Tibial nerve (tissue), 4 donors: ENCODE measurements at places on chromosomes 1 and 21. TPM values are rescaled to one million over a fixed set of nuclear protein-coding genes. Genes with fewer than 3 reads are reported as not detected.
A peak's percentile ranks its signal among the peaks of the same experiment; 100 is the strongest.

Gene AADACL4
- not detected for total RNA-seq

Gene SELENBP1
- total RNA-seq = 65.7 TPM

- DNase-seq = no peak
Observed at GRCh38 chr1:161241682-161242081, 3.7 kb upstream of the NR1I3 start.

GRCh38 chr1:54253480-54253879 is 53.5 kb downstream of the MRPL37 start:
- peak; percentile 77 for DNase-seq

DNA sequence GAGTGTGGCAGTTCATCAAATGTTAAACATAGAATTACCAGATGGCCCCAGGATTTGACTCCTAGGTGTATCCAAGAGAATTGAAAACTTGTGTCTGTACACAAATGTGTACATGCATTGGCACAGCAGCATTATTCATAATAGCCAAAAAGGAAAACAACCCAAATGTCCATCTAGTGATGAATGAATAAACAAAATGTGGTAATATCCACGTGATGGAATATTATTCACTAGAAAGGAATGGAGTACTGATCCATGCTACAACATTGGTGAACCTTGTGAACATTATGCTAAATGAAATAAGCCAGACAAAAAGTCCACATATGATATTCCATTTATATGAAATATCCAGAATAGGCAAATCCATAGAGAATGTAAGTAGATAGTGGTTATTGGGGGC is 77.7 kb downstream of the RAVER2 start:
- DNase-seq = no peak

DNA sequence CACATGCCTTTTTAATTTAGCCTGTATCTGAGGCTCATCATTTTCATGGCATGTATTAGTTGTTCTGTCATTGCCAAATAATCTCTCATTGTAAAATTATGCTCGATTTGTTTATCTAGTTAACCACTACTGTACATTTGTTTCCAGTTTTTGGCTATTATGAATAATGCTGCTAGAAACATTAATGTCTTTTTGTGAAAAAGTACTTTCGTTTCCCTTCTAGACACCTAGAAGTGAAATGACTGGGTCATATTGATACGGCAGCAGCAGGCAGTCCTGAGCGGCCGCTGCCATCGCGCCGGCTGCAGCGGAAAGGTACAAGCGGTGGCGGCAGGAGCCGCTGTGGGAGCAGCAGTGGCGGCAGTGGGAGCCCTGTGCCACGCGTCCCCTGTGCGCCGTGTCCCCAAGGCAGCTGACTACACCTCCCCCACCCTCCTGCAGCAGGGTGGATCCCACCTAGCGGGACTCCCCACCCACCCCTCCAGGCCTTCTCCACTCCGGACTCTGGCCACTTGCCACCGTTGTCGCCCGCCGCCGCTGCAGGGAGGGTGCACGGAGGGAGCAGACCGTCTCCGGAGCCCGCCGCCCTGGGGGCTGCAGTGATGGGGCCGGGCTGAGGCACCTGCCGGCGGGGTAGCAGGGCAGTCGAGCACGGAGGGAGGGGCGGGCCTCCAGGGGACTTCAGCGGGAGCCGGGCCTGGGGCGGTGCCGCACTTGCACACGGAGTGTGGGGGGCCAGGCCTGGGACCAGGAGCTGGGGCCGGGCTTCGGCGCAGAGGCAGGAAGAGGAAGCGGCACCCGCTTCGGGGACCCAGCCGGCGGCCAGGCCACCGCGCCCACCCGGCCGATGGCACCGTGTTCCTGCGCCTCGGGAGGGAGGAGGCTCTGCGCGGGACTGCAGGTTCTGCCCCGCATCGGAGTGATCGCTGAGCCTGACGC is 66.8 kb upstream of the RGS7 start:
- DNase-seq = no peak

GRCh38 chr1:205858141-205858961 is 8.4 kb upstream of the PM20D1 start:
- no peak for DNase-seq

- no peak for DNase-seq
Observed at GRCh38 chr1:183844806-183845205, 39.9 kb downstream of the RGL1 start.

DNA sequence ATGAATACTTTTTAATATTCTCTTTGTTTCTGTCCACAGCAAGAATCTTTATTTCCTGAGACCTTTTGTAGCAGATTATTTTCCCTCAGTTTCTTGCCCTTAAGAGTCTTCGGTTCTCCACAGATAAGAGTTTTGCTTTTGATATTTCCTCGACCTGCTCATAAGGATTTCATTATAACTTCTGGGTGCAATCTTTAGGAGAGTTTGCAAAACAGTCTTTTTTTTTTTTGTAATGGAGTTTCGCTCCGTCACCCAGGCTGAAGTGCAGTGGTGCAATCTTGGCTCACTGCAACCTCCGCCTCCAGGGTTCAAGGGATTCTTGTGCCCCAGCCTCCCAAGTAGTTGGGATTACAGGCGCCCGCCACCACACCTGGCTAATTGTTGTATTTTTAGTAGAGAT is 10.1 kb upstream of the UBE4B start:
- no peak for DNase-seq

DNA sequence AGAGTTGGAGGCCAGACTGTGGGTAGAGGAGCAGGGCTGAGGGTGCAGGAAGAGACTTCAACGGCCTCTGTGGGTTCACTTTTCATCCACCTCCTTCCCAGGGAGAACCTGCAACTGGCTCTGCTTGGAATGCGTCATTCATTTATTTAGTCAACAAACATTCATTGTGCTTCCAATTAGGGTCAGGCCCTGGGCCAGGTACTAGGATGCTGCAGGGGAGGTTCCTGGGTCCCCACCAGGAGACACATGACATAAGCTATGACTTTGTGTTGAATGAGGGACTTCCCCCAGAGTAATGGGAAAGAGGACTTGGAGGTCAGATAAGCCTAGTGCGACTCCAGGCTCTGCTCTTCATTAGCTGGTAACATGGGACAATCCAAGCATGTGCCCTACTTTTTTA is 46.3 kb upstream of the RPL11 start:
- no peak for DNase-seq

DNA sequence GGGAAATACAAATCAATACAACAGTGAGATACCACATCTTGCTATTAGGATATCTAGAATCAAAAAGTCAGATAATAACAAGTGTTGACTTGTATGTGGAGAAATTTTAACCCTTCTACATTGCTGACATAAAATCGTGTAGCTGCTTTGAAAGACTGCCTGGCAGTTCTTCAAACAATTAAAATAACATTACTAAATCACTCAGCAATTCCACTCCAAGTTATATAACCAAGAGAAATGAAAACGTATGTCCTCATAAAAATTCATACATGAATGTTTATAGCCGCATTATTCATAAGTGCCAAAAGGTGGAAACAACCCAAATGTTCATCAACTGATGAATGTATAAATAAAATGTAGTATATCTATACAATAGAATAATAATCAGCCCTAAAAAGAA is 164.6 kb downstream of the RASAL2 start:
- DNase-seq = no peak
